Stimulated activated CD4-positive, alpha-beta T cell treated with anti-CD3 and anti-CD28 coated beads, TNF-alpha, amount 100 ng/mL, for 48 hours (primary cell): ENCODE measurements at places on chromosomes 4 and X.
A peak's percentile ranks its signal among the peaks of the same experiment; 100 is the strongest.

- DNase-seq = peak; percentile 16
These were observed 9.9 kb downstream of the ZNF157 start for GRCh38 chrX:47380268-47380667.

GRCh38 chr4:17699380-17699779 is 82.0 kb downstream of the FAM184B start:
- DNase-seq = no peak

DNA sequence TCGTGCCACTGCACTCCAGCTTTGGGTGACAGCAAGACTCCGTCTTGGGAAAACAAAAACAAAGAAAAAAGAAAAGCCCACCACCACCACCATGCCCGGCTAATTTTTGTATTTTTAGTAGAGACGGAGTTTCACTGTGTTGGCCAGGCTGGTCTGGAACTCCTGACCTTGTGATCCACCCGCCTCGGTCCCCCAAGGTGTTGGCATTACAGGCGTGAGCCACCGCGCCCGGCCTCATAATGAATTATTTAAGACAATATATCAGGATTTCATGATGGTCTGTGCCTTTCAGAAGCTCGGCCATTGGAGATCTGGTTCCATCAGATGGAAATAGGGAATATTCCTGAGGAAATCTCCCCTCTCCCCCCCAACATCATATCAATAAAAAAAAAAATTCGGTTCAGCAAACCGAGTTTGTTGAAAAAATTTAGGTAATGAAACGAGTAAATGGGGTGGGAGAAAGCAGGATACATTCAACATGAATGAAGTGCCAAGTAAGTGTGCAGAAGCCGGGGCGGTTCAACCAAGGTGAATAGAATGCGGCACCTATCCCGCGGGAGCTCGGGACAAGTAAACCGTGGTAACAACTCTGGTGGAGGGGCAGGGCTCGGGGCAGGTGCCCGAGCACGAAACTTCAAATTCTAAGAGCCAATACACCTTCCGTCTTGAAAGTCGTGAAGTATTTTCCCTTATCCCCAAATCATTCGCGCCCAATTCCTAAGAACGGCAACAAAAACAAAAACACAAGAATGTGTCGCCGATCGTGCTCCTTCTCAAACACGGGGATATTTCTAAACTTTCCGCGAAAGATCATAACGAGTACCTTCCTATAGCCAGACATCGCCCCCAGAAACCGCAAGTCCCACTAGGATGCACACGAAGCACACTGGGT is 773 bp upstream of the TXLNG start:
- DNase-seq = no peak

DNA sequence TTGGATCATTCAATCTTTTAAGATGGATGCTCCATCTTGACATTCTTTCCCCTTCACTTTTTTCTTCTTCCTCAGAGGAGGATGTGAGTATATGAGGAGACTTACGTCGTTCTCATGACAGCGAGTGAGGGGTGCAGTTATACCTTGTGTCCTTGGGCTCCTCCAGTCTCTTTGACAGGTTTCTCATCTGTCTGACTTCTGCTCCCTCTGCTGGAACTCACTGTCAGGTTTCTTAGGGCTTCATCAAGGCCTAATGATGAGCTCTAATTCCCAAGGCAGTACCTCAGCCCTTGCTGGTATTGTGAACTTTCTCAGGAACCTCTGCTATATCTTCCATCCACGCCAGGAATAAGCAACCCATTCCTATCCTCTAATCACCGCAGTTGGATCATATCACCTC is 237.8 kb upstream of the ADGRL3 start:
- DNase-seq = no peak

- DNase-seq = no peak
These were observed 313.2 kb downstream of the PTTG2 start for GRCh38 chr4:38273407-38273806.

GRCh38 chr4:118586357-118586790 is 98.8 kb upstream of the METTL14 start:
- DNase-seq = no peak

GRCh38 chr4:168725930-168726329 is 229.1 kb downstream of the PALLD start:
- DNase-seq = no peak

DNA sequence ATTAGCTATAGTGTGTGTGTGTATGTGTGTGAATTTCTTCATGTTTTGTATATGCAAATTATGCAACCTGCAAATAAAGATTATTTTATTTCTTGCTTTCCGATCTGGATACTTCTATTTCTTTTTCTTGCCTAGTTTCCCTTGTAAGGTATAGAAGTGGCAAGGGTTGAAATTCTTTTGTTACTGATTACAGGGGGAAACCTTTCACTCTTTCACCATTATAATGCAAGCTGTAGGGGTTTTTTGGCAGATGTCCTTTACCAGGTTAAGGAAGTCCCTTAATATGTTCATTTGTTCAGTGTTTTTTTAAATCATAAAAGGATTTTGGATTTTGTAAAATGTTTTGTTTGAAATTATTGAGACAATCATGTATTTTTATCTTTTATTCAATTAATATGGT is 44.3 kb upstream of the PDE5A start:
- DNase-seq = no peak

DNA sequence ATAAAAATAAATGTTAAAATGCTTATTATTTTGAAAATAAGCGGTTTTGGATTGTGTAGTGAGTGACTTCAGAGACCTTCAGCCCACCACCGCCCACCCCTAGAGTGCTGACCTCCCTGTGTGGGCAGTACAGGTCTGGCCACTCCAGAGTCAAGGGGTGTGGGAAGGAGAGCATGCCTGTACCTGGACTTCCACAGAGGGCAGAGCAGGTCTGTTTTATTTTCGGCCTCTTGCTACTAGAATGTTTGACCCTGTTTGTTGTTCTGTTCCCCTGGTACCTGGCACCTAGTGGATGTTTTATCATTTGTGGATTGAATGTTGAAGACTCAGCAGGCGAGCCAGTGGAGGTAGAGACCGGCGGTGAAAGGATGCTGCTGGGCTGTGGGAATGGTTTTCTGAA is 14.3 kb downstream of the PIGG start:
- no peak for DNase-seq
